ENCODE measurements at places on chromosomes 6 and 20. TPM values are rescaled to one million over a fixed set of nuclear protein-coding genes. Genes with fewer than 3 reads are reported as not detected.
A peak's percentile ranks its signal among the peaks of the same experiment; 100 is the strongest.

- no peak for DNase-seq
- H3K4me1 ChIP-seq = no peaks in the 10 kb centered on the region
- H3K27ac ChIP-seq = no peak overlapping the region
- H3K27me3 ChIP-seq = no peaks in the 10 kb centered on the region
- no peak overlapping the region for H3K4me3 ChIP-seq
Observed at GRCh38 chr6:85802162-85802561, 159.5 kb upstream of the SYNCRIP start.

DNA sequence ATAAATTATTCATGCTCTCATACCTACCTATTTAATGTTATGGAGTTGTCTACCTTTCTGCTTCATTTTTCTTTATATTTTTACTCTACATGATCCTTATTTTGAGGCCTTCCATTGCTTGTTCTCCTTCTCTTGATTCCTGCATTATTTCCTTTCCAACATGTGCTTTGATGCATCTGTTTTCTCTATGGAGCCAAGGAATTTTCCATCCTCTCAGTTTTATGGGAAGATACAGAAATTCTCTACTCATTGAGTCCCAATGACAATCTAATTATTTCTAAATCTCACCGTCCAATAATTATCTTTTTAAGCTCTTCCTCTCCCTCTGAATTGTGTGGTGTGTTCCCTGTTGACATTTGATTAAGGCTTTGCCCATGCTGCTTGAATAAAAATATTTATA lies 136.0 kb downstream of the PACRG start:
- no peaks in the 10 kb centered on the region for H3K27me3 ChIP-seq
- DNase-seq = no peak
- H3K4me3 ChIP-seq = no peak overlapping the region

DNA sequence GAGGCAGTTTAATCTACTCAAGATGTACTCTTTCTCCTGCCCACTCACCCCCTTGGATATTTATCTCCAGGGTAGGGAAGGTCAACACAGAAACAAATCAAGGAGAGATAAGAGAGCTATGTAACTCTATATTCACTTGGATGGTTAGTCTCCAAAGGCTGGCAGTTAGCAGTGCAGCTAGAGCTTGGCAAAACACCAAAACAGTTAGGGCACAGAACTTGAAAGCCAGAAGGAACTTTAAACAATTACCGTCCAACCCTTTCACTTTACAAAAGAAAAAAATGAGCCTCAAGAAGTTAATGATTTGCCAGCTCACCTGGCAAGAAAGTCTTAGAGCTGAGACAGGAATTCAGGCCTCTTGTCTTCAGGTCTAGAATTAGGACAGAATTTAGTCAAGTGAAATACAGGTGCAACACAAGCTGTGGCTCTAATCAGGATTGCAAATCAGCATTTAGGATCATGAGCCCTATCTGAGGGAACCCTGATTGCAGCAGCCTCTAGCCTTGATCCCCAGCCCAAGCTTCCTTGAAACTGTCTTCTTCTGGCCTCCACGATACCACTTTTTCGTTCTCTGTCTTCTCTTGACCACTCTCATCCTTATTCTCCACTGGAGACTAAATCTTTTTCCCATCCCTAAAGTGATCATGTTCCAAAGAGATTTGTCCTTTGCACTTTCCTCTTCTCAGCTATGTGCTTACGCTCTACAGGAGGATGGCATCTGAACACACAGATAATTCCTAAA lies 14.9 kb downstream of the NEDD9 start:
- no peak overlapping the region for H3K4me3 ChIP-seq
- H3K27ac ChIP-seq = no peak overlapping the region
- H3K27me3 ChIP-seq = no peaks in the 10 kb centered on the region

- H3K27ac ChIP-seq = no peak overlapping the region
- no peaks in the 10 kb centered on the region for H3K36me3 ChIP-seq
- no peak overlapping the region for H3K4me3 ChIP-seq
- DNase-seq = no peak
- no peaks in the 10 kb centered on the region for H3K4me1 ChIP-seq
- H3K27me3 ChIP-seq = no peaks in the 10 kb centered on the region
Observed at GRCh38 chr6:48290595-48290994, 179.6 kb upstream of the PTCHD4 start.

- no peaks in the 10 kb centered on the region for H3K4me1 ChIP-seq
- H3K27ac ChIP-seq = no peak overlapping the region
- H3K27me3 ChIP-seq = no peaks in the 10 kb centered on the region
- H3K4me3 ChIP-seq = no peak overlapping the region
- no peak for DNase-seq
Observed at GRCh38 chr6:73547036-73547435, 26.2 kb upstream of the EEF1A1 start.

The LY6G5B gene
- total RNA-seq = 23.2 TPM

DNA sequence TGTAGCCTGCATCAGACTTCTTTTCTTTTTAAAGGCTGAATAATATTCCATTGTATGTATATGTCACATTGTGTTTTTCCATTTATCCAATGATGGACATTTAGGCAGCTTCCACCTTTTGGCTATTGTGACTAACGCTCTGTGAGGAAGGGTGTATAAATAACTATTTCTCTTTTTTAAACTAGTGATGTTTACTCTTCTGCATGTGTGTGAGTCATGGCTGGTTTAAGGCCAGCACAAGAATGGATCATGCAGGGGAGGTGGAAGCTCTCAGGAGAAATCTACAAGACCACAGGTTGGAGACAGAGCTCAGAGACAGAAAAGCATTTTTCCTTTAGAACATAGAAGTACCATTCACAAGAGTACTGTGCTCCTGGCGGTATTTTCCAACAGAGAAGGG lies 307.2 kb downstream of the SOX4 start:
- DNase-seq = no peak
- H3K27me3 ChIP-seq = peaks cover 2% of the 10 kb centered on the region
- H3K27ac ChIP-seq = no peak overlapping the region
- H3K4me1 ChIP-seq = no peaks in the 10 kb centered on the region
- no peak overlapping the region for H3K4me3 ChIP-seq
- no peaks in the 10 kb centered on the region for H3K36me3 ChIP-seq

GRCh38 chr6:117483004-117483644 lies 650 bp downstream of the DCBLD1 start:
- peaks cover 18% of the 10 kb centered on the region for H3K4me1 ChIP-seq
- DNase-seq = no peak
- H3K36me3 ChIP-seq = no peaks in the 10 kb centered on the region
- peaks cover 45% of the 10 kb centered on the region for H3K27me3 ChIP-seq
- H3K27ac ChIP-seq = peak overlapping the region; percentile 48
- H3K4me3 ChIP-seq = peak overlapping the region; percentile 85

The HDGFL1 gene
- total RNA-seq = not detected

The OXT gene
- total RNA-seq = not detected

All from activated CD8-positive, alpha-beta T cell treated with anti-CD3 and anti-CD28 coated beads, Interleukin-2, amount 10 ng/mL, durations not matched to agents 7 days and 5 days (primary cell).